Stimulated activated CD4-positive, alpha-beta T cell treated with anti-CD3 and anti-CD28 coated beads, Interleukin-1b, Interleukin-23, amount 100 ng/mL, for 24 hours (primary cell): ENCODE measurements at places on chromosomes 16 and 17.

DNA sequence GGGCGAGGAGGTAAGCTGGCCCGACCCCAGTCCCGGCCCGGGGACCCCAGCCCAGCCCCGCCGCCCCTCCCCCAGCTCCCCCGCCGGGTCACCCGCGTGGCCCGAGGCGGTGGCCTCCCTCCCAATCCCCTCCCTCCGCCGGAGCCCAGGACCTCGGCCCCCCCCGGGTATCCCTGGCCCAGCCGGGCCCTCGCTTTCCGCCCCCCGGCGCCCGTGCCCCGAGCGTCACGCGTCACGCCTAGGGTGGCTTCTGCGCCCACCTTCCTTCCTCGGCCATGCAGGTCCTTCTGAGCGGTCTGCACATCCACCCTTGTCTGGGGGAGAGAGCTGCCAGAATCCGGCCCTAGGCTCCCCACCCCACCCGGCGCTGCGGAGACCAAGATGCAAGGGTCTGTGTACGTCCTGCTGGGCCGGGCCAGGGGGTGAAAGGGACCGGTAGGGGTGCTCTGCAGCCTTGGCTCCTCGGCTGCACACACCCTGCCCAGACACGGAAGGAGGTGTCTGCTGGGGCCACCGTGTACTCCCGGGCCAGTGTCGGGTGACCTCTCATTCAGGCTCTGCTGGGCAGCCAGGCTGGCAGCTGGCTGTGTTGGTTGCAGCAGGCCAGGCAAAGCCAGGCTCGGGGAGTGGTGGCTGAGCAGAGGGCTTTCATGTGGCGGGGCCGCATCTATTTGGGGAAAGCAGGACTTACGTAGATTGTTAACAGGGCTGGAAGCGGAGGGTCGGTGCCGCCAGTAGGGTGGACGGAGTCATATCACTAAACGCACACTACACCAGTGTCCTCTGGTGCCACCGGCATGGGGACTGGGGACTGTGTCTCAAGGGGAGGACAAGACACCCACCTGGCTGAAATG, 754 bp downstream of the RAB11FIP4 start:
- no peak for DNase-seq

DNA sequence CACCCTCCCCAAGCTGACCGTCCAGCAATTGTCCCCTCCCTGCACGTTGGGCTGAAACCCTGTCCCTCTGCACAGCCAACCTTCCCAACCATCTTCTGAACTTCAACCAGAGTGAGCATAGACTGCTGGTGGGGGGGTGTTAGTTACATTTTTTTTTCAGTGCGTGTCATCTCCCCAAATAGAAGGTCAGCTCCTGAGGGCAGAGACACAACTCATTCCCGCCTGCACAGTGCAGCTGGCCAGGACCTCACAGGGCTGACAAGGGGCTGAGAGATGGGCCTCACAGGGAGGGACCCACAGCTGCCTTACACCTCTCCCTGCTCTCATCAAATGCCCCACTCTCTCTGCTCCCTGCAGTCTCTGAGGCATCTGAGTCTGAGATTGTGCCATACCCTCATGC, 8.4 kb downstream of the SRL start:
- DNase-seq: no peak

DNA sequence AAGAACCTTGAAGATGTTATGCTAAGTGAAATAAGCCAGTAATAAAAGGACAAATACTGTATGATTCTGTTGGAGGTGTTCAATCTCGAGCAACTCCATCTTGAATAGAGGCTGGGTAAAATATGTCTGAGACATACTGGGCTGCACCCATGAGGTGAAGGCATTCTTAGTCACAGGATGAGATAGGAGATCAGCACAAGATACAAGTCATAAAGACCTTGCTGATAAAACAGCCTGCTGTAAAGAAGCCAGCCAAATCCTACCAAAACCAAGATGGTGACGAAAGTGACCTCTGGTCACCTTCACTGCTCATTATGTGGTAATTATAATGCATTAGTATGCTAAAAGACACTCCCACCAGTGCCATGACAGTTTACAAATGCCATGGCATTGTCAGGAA, 98.1 kb downstream of the RGS9 start:
- DNase-seq: no peak

DNA sequence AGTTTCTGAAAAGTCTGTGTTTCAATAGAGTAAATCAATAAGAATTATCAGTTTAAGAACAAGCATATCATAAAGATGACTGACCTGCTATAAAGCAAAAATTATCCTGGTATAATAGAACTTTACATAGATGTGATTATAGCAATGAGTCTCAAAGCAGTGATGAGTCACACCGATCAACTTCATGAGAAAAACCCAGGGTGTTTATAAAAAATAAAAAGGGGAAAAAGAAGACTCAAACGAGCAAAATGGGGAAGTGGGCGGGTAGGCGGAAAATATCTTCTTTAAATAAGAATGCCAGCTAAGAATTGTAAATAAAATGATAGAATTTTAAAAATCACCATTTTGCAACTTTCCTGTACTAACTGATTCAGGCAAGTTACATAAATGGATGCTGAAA, 46.8 kb downstream of the BRIP1 start:
- no peak for DNase-seq

DNA sequence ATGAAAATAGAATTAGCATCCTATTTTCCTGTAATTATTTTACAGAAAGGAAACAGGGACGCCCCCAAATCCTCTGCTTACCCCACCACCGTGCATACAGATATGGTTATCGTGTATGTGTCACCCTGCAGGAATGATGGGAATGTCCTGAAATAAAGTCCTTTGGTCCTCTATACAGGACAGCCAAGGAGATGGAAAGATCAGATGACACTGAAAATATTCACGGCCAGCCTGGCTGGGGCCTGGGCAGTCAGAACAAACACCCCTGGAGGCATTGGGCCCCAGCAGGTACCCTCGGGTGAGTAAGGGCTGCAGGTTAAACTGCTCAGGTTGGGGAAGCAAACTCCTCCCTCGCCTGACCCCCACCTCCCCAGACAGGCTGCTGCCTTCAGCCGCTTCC, 368.0 kb downstream of the FOXL1 start:
- DNase-seq: no peak

DNA sequence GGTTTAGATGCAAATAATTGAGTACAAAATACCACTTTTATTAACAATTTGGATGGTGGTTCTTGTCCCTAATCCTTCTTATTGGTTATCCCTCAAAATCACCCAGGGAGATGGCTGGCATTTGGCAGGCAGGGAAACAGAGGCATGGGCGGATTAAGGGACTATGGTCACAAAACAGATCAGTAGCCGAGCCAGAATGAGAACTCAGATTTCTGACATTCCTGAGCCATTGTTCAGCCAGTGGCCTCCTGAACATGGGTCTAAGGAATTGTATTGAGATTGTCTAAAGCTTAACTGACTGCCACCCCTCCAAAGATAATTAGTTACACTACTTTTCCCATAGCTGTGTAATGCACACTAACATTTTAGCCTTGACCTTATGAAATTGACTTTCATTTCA, 88.4 kb downstream of the CHD9NB start:
- DNase-seq: no peak

- DNase-seq: no peak
Observed at GRCh38 chr16:73033271-73033998, 14.5 kb downstream of the ZFHX3 start.

DNA sequence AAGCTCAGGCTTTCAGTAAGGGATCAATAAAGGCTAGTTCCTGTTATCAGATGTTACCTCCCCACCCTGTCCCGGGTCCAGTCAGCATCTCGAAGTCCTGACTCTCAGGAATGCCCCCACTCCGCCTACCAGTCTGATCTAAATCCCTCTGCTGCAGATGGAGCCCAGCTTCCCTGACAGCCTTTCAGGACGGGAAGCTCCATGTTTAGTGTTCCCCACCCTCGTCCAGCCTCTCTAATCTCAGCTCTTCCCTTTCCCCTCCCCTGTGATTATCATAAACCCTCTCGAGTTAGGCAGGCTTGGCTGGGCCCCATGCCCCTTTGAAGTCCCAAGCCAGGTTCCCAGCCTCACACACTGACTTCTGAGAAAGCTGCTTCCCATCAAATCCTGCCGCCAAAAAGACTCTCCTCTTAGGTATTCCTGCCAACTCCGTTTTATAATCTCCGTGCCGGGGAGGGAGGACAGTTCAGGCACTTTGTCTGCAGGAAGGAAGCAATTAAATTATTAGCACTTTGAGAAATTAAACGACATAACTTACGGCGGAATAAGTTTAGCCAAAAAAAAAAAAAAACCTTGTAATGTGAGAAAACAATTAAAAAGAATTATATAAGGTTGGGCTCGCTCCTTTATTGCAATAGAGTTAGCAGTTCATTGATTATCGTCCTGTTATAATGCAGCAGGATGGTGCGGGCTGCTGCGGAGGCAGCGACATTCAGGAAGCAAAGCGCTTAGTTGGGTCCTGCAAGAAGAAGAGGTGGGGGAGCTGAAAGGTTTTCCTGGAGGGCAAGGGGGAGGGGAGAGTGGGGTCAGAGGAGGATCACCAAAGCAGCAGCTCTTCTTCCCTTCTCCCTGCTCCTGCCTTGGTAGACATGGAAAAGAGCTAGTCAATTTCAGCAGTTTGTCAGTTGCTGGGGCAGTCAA, 16.8 kb upstream of the ETV4 start:
- DNase-seq: no peak

GRCh38 chr16:58464916-58465731, 34.8 kb upstream of the NDRG4 start:
- DNase-seq: no peak

GRCh38 chr17:69375229-69375628, 39.3 kb upstream of the MAP2K6 start:
- no peak for DNase-seq

DNA sequence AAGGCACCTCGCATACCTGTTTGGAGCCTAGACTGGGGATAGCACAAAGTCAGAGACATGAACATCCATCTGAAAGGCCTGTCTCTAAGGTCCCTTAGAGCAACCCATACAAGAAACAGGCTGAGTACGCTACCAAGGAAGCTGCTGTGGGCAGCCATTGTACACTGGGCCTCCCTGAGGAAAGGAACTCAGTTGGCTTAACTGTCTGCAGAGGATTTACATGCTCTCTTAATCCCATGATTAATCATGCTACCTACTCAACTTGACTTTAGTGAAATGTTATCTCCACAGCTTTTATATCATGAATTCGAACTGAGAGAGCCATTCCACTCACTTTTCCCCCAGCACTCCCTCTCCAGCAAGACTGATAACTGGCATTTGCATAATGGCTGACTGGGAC, 26.0 kb downstream of the PHLPP2 start:
- no peak for DNase-seq

GRCh38 chr17:62855156-62855555, 47.0 kb upstream of the MARCHF10 start:
- no peak for DNase-seq

DNA sequence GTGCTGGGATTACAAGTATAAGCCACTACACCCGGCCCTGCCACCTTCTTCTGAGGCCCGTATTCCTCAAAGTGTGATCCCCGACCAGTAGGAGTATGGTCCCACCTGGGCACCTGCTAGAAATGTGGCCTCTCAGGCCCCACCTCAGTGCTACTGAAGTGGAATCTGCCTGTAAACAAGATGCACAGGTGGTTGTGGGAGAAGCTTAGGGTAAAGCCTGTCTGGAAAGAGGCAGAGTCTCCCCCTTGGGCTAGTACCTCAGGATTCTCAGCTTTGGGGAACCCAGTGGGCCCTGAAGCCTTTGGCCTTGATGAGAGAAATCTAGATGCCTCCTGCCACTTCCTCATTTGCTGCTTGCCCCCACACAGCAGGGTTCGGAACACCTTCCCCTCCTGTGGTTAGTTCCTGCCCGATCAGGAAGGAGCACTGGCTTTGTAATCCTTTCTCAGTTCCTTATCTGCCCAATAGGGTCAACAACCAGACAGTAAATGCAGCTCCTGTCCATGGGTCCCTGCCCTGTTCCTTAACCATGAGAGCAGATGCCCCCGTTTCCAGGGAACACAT, 25.2 kb downstream of the TK2 start:
- DNase-seq: no peak

DNA sequence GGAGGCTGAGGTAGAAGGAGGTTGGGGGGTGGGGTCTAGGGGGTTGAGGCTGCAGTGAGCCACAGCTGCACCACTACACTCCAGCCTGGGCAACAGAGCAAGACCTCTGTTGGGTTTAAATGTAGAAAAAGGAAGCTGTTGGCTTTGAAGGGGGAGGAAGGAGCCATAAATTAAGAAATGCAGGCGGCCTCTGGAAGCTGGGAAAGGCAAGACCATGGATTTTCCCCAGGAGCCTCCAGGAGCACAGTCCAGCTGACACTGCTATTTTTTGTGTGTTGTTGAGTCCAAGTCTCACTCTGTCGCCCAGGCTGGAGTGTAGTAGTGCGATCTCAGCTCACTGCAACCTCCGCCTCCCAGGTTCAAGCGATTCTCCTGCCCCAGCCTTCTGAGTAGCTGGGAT, 15.9 kb downstream of the LITAF start:
- no peak for DNase-seq

DNA sequence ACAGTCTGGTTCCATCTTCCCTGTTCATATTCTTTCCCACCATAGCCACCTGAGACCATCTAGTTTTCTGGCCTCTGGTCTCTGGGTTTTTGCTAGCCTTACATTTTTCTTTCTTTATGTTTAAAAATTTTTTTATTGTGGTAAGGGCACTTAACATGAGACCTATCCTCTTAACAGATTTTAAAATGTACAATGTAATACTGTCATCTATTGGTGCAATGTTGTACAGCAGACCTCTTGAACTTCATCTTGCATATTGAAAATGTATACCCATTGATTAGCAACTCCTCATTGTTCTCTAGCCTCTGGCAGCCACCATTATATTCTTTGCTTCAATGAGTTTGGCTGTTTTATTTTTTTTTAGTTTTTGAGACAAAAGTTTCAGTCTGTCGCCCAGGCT, 39.2 kb downstream of the ITGAM start:
- no peak for DNase-seq

- DNase-seq: no peak
Observed at GRCh38 chr16:53511084-53511402, 8.0 kb upstream of the AKTIP start.
